Stromal cell of bone marrow (primary cell): ENCODE measurements at places on chromosomes 7 and 10.

DNA sequence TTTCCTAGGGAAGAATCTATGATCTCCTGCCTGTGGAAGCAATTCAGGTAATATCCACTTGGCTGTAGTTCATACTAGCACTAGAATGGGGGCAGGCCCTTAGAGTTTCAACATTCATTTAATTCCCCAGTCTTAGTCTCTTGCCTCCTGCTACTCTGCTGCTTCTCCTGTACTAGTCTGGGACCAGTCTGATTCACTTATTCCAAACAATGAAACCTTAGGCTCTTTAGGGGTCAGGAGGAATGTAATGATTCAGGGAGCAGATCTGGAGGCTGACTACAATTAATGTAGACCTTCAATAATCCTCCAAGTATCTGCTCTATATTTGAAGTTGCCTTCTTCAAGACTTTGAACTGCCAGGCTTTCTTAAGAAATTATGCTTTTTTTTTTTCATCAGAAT is 101.8 kb downstream of the GNAT3 start:
- DNase-seq, result peak; percentile 65

- DNase-seq, result no peak
Measured at GRCh38 chr7:113285411-113285810, 167.1 kb upstream of the SMIM30 start.

DNA sequence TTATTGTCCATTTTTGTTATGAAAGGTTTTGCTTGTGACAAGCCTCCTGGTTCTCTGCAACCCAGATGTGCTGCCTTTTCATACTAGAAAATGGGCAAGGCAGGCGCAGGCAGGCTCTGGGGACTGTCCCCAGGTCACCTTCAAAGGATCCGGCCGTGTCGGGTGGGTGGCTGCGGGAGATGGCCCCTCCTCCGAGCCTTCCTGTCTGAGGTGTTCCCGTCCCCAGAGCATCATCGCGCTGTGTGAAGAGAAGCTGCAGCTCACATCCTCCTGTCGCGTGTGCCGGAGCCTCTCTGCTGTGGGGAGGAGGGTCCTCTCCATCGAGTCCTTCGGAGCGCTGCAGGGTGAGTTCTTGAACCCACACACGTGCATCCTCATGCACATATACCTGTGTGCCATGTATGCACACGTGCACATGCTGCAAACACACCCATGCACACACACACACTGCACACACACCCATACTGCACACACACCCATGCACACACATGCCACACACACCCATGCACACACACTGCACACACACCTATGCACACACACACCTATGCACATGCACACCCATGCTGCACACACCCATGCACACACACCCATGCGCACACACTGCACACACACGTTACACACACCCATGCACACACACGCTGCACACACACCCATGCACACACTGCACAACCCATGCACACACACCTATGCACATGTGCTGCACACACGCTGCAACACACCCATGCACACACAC is 23.8 kb downstream of the KNDC1 start:
- DNase-seq, result no peak

- no peak for DNase-seq
Measured at GRCh38 chr7:51286401-51286800, 30.2 kb downstream of the COBL start.

DNA sequence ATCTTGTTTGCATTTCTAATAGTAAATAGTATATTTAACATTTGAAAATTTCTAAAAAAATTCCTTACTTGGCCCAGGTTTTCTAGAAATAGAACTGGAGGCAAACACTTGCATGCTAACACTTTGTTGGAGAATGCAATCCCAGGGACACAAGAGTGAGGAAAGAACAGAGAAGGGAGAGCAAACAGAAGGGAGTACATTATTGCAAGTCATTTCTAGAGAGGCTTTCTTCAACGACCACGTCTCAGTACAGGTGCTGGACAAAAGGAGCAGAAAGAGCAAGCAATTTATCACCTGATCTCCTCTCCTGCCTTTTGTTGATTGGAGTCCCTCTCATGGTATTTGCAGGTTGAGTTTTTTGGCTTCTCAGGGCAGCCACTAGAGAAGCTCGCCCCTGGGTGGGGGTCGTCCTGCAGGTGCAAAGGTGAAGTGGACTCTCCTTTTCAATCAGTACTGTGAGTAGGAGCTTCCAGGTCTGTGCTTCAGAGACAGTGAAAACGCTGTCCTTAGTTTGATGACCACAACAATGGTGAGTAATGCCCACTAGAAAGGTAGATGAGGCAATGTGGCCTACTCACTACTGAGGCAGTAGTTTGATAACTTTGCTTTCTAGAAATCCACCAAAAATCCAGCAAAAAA is 5.2 kb downstream of the CPED1 start:
- DNase-seq, result no peak

DNA sequence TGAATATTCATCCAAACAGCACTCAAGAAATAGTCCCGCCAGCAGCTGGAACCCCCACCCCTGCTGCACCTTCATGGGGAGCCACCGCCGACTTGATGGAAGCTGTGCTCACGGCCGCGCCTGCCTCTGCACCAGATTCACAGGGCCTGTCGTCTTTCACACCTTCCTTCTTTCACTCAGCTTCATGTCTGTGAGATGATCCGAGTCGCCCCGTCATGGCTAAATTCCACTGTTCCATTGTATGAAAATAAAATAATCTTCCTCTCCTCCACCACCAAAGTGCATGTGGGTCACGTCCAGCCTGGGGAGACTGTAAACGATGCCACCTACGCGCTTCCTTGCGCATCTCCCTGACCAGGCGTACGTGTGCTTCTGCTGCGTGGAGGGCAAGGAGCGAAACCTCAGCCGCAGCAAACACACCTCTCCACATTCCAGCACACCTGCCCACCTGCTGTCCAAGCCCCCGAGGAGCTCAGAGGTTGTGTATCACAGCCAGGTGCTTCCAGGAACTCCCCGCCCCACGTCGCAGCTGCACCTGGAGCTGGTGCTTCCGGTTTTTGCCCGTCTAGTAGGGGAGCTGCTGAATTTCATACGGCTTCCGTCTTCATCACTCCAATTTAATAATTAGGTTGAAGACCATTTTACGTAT is 137.0 kb downstream of the PTPRN2 start:
- DNase-seq, result no peak

DNA sequence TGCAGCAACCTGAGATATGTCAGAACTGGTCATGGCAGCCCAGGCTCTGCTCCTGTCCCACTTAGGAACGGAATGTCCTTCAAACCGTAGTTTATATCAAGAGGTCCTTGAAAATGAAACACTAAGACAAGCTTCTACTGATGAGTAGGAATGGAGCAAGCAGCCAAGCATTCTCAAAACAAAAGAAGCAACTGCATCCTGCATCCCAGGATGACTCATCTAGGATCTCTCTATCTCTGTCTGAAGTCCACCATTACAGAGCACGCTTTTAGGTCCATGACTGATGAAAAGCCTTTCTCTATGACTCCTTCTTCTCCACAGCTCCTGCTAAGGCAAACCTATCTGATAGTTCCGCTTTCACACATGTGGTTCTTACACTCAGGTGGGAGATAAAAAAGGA is 16.3 kb downstream of the MBL2 start:
- no peak for DNase-seq

DNA sequence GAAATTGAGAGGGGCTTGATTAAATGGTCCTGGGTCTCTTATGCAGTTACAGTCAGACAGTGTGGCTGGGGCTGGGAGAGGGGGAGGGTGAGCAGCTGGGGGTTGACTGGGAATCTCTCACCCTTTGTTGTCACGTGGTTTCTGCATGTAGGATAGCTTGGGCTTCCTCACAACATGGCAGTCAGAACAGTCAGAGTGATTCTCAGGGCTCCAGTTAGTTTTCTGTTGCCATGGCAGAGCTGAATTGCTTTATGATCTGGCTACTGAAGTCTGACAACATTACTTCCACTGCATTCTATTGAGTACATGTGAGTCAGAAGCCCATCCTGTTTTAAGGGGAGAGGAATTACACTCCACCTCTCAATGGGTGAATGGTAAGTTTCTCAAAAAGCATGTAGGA is 102.7 kb downstream of the WDR11 start:
- no peak for DNase-seq

- no peak for DNase-seq
Measured at GRCh38 chr10:128373071-128373749, 247.0 kb upstream of the MKI67 start.

GRCh38 chr10:113115556-113115955 is 165.5 kb downstream of the TCF7L2 start:
- no peak for DNase-seq

DNA sequence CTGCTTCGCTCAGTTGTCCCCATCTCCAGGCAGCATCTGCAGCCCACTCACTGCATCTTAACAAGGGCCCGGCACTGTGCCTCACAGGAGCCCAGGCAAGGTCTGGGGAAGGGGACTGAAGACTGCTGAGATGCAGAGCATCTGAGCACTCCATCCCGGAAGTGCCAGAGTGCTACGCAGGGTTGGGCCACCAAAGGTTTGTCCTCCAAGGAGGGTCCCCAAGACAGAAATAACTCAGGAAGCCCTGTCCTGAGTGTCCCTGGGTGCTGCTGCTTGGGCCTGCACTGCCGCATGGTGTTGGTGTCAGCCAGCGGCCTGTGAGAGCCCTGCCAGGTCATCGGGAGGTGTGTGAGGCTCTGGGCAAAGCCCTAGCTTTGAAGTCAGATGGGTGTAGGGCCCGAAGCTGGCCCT is 288.2 kb upstream of the ZMIZ1 start:
- DNase-seq, result no peak

DNA sequence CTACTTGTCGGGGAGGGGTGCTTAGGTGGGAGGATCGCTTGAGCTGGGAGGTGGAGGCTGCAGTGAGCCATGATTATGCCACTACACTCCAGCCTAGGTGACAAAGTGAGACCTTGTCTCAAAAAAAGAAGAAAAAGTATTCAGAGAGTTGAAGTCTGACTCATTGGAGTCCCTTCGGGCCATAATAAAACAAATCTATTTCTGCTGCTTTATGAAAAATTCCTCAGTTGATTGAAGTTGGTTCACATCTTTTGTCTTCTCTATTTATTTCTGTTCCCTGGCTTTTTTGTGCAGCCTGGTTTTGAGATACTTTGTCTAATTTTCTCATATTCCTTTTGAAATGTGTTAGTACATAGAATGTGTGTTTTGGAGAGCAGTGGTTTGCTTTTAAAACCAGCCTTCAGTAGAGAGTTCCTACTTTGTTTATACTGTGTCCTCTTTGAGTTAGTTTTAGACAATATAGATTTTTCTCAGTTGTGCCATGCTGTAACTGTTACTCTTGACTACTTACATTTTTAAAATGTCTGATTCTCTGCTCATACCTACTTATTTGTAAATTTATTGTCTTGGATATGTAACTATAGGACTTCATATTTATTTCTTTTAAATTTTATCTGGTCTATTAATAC is 36.7 kb downstream of the LUC7L2 start:
- DNase-seq, result peak; percentile 30

DNA sequence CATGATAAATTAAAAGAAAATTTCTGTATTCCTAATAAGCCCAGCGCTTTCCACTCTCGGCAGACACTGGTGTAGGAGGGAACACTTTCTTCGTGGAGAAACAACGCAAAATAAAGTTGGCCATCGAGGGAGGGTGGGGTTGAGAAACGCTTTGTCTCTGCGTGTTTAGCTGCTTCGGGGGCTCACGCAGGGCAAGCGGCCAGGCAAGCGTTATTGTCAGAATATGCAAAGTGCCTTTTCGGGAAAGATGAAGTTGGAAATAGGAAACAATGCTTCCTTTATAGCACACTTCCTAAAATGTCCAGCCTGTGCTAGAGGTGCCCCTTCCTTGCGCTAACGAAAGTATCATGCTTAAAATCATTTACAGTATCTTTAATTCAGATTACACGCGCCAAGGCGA is 1.9 kb upstream of the EBF3 start:
- DNase-seq, result no peak

DNA sequence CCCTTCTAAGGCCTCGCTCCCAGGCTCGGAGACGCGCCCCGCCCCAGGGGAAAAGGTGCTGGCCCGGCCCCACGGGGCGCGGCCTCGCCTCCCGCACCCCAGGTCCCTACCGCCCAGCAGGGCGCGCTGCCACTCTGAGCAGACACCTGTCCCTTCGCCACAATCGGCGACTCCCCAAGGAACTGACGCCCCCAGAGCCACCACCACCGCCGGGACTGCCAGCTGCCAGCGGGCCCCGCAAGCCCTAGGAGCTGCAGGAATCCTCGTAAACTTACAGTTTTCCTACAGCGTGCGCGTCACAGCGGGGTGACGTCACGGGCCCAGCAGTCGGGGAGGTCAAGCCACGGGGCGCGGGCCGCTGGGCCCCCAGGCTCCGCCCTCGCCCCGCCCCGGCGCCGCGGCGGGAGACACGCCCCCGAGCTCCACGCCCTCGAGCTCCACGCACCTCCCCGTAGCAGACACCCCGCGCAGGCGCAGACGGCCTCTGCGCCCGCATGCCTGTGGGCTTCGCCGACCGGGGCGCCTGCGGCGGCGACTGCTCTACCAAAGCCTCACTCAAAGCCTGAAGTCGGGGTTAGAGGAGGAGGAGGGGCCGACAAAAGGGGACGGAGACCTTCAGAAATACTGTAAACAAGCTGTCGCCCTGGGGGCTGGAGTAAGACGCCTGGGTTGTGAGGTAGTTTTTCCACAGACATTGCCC is at the start of gene ZNF438:
Gene ZNF438, minus strand, starts transcription at position 308 of the 700 bp plus-strand sequence. CDS start 154,831 bp downstream, outside the sequence.
- DNase-seq, result peak; percentile 90

DNA sequence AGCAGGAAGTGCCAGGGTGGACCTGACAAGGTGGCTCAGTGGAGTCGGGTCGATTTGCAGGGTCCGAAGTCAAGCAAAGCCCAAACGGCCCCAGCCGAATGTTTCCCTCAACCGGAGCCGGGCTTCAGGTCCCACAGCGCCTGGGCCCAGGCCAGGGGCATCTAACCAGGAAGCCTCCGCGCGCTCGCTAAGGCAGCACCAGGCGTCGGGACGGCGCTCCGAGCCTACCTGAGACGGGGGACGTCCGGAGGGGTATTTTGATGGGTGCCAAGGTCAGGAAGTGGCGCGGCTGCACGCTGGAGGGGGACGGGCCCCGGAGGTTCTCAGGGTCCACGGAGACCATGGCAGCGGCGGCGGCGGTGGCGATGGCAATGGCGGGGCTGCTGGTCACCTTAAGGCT is 51.5 kb downstream of the TCERG1L start:
- no peak for DNase-seq

GRCh38 chr7:29599026-29599425 is 35.4 kb downstream of the PRR15 start:
- DNase-seq, result no peak

DNA sequence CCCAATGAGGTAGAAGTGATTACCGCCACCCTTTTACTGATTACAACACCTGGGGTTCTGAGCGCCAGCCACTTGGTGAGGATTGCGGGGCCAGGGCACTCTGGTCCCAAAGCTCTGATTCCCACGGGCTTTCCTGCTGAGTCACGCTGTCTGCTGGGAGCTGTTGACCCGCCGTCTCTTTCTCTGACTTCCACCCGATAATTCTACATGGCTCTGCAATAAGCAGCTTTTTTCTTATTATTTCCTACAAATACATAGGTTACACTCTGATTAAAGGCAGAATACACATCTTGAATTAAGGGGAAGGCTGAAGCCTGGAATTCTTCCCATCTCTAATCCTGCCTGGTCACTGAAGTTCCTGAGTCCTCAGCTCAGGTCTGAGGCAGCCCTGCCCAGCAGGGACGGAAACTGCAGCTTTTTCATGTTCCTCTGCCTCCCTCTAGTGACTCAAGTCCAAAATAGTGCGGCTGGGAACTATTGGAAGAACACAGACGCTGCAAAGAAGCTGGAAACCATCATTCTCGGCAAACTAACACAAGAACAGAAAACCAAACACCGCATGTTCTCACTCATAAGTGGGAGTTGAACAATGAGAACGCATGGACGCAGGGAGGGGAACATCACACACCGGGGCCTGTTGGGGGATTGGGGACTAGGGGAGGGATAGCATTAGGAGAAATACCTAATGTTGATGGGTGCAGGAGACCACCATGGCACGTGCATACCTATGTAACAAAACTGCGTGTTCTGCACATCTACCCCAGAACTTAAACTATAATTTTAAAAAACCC is 178.3 kb downstream of the PRKCQ start:
- DNase-seq, result peak; percentile 81
